ENCODE measurements at places on chromosomes 7 and 10. TPM values are rescaled to one million over a fixed set of nuclear protein-coding genes. Genes with fewer than 3 reads are reported as not detected.

The IL2RA gene
- 0.88 TPM for total RNA-seq

The VAX1 gene
- total RNA-seq: not detected

The SLC26A5 gene
- total RNA-seq: 0.48 TPM

- no peak overlapping the region for H3K27ac ChIP-seq
- no peaks in the 10 kb centered on the region for H3K27me3 ChIP-seq
- H3K36me3 ChIP-seq: no peaks in the 10 kb centered on the region
These were observed 36.5 kb downstream of the KMT2C start for GRCh38 chr7:152399344-152399743.

- no peaks in the 10 kb centered on the region for H3K27me3 ChIP-seq
- H3K36me3 ChIP-seq: no peaks in the 10 kb centered on the region
- no peak overlapping the region for H3K4me3 ChIP-seq
- no peaks in the 10 kb centered on the region for H3K4me1 ChIP-seq
These were observed 56.3 kb downstream of the POU6F2 start for GRCh38 chr7:39033885-39034624.

DNA sequence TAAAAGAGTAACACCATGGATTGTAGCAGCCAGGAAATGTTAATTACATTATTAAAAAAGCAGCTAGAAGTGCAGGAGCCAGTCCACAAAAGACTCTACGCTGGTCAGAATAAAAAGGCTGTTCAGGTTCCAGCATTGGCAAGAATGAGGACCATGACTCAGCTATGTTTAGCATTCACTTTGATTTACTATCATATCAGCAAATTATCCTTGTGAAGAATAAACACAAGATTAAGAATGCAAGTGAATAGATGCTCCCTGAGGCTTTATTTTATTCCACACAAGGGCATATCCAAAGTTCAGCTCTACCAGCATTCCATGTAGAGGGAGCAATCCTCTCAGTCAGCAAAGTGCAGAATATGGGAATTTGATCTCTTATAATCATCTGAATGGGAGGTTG, 13.6 kb downstream of the DGKB start:
- no peaks in the 10 kb centered on the region for H3K36me3 ChIP-seq
- no peak overlapping the region for H3K27ac ChIP-seq
- H3K4me3 ChIP-seq: no peak overlapping the region

GRCh38 chr7:70094831-70095230, 496.6 kb downstream of the AUTS2 start:
- DNase-seq: no peak
- H3K27ac ChIP-seq: no peak overlapping the region
- H3K36me3 ChIP-seq: no peaks in the 10 kb centered on the region
- no peak overlapping the region for H3K4me3 ChIP-seq
- peaks cover 6% of the 10 kb centered on the region for H3K4me1 ChIP-seq

DNA sequence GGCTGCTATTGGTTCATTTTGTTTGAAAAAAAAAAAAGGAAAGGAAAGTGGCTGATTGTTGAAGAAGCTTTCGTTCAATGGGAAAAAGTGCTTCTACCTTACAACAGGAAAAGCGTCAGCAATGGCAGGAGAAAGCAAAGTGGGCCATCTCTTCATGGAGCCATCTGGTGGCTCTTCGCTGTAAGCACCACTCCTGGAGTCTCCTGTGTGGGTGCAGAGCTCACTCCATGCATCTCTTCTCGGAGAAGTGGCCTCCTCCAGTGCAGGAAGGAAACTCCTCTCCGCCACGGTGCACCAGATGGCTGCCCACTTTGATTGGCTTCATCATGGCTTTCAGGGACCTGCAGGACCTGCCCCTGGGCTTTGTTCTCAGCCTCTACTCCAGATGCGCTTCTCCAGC, 250.9 kb downstream of the PTEN start:
- H3K4me1 ChIP-seq: no peaks in the 10 kb centered on the region
- no peak for DNase-seq
- no peak overlapping the region for H3K4me3 ChIP-seq

All from breast epithelium (tissue), 4 donors.